ENCODE measurements at places on chromosomes 7 and 10. TPM values are rescaled to one million over a fixed set of nuclear protein-coding genes. Genes with fewer than 3 reads are reported as not detected.
A peak's percentile ranks its signal among the peaks of the same experiment; 100 is the strongest.

Gene CAPZA2
- 224 TPM for polyA plus RNA-seq

Gene KMT2C
- 28.0 TPM for polyA plus RNA-seq

Gene BLOC1S2
- 26.0 TPM for polyA plus RNA-seq

GRCh38 chr10:68171539-68172080 is 60.3 kb downstream of the ATOH7 start:
- no peak for DNase-seq

- no peak for DNase-seq
Measured at GRCh38 chr7:26298472-26299058, 6.9 kb downstream of the SNX10 start.

DNA sequence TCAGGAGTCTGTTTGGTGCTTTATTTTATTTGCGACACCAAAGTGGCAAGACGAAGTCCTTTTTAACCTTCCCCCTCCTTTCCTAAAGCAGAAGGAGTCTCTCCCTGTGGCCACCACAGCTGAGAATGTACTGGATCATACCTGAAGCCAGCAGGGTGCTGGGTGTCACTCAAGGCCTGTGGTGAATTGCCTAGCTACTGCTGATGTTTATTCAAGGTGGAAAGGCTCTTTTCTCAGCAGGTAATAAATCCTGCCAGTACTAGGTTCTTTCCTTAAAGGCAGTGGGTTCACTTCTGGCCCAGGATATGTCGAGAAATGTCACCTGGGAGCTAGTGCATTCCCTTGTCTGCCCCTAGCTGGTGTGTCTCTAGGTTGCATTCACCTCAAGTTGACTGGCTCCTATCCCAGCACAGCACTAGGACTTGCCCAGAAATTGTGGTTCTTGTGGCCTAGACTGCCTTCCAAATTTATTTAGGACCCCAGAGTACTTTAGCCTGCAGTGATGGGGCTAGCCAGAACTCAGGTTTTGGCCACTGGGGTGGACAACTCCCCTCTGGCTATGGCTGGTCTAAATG is 60.8 kb upstream of the FAM3C start:
- no peak for DNase-seq

DNA sequence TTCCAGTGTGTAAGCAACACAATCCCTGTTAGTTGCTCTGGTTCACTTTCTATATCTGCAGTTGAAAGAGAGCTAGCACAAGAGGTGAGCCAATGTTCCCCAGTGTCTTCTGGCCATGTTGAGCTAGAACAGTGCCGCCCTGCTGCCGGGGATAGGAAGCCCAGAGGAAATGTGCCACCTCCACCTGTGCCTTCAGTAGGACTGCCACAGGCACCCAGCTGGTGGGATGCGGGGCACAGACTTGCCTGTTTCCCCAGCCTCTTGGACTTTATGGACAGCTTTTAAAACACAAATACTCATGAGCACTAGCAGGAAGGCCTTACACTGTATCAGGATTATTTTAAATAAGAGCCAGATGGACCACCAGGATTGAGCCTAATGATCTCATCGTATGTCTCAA is 234.5 kb upstream of the COBL start:
- no peak for DNase-seq

GRCh38 chr7:1290679-1291356 is 58.1 kb downstream of the UNCX start:
- no peak for DNase-seq

DNA sequence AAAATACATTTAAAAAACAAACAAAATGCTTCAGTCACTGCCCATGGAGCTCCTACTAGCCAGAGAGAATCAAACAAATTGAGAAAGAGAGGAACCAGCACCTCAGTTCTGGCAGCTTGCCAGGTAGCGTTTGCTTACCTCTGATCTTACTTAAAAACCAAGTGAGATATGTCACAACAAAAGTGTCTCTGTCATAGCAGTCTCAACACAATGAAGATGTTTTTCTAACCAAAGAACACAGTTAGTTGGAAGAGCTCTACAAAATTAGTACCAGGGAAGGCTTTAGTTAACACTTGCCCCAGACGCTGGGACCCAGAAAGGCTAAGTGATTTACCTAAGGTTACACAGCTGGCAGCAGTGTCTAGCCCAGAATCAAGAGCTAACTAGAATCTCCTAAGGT is 3.4 kb downstream of the DOCK4 start:
- DNase-seq: peak; percentile 15

DNA sequence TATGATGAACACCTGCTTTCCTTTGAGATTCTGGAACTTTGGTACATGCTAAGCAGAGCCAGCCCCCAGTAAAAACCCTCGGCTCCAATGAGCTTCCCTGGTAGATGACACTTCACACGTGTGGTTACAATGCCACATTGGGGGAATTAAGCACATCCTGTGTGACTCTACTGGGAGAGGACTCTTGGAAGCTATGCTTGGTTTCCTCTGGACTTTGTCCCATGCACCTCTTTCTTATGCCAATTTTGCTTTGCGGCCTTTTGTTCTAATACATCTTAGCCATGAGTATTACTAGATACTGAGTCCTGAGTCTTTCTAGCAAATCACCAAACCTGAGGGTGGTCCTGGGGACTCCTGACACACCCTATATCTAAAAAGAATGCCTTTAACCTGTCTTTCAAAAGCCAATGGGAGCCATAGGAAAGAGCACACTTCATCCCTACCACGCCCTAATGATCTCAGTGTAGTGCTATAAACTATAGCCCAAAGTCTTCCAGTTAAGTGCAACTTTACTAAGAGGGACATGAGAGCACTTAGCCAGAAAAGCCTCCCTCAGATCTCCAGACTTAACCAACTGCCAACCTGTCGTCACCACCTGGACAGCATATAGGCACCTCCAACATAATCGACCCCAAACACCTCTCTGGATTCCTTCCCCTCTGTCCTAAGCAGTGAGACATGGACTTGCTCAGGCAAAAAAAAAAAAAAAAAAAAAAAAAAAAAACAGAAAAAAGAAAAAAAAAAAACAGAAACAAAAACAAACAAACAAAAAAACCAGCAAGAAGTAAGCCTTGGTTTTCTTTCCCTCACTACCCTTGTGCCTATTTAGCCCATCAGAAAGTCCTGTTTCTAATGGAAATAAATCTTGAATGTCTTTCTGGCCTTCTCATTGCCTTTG is 37.4 kb downstream of the CCDC6 start:
- DNase-seq: no peak

DNA sequence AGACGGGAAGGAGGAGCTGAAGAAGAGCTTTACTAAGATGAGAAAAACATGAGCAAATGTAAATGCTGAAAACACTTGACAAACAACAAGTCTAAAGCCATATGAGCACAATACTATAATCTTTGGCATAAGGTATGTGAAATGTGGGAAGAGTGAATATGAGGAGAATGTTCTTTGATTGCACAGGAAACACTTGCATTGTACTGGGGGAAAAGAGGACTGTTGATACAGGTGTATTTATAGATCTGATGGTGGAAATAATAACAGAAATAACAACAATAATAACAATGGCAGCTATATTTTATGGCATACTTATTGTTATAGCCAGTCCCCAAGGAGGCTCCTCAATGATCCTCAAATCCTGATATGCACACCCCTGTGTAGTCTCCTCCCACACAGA is 23.0 kb downstream of the ARHGAP12 start:
- no peak for DNase-seq

- no peak for DNase-seq
Measured at GRCh38 chr10:49781247-49781646, 19.1 kb upstream of the OGDHL start.

GRCh38 chr10:26437637-26438461 is at the start of gene APBB1IP:
TSS of gene APBB1IP (plus strand) at chr10:26438341. CDS start at chr10:26492327, 53,986 bp downstream.
- peak; percentile 18 for DNase-seq

Measured in muscle of back (tissue), 13 donors.